Activated CD8-positive, alpha-beta memory T cell treated with anti-CD3 and anti-CD28 coated beads, Interleukin-2, amount 10 ng/mL, durations not matched to agents 7 days and 5 days (primary cell): ENCODE measurements at places on chromosomes 3 and 15. TPM values are rescaled to one million over a fixed set of nuclear protein-coding genes. Genes with fewer than 3 reads are reported as not detected.

- no peak for DNase-seq
Observed at GRCh38 chr15:99955532-99955931, 222.3 kb upstream of the LYSMD4 start.

GRCh38 chr15:25670025-25670554 lies 193.0 kb downstream of the ATP10A start:
- no peak for DNase-seq

DNA sequence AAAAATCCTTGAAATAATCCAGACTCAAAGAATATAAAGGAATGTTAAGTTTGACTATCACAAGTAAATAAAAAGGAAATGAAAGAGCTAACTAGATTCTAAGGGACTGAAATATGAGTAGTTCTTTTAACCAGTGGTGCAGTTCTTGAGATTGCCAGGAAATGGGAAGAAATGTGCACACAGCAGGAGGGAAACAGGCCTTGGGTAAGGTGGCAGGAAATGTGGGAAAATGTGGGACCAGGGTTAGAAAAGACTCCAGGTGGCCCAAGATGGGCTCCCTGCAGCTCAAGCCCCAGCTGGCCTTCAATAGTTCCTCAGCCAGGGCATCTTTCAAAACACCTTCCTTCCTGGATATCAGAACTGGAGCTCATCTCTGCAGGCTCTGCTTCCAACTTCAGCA lies 181.3 kb downstream of the ISL2 start:
- no peak for DNase-seq

- DNase-seq = no peak
Observed at GRCh38 chr15:45146405-45146804, 16.6 kb downstream of the DUOX1 start.

Gene SPINK8
- not detected for total RNA-seq
